ENCODE measurements at places on chromosomes 2 and 18. TPM values are rescaled to one million over a fixed set of nuclear protein-coding genes. Genes with fewer than 3 reads are reported as not detected.

DNA sequence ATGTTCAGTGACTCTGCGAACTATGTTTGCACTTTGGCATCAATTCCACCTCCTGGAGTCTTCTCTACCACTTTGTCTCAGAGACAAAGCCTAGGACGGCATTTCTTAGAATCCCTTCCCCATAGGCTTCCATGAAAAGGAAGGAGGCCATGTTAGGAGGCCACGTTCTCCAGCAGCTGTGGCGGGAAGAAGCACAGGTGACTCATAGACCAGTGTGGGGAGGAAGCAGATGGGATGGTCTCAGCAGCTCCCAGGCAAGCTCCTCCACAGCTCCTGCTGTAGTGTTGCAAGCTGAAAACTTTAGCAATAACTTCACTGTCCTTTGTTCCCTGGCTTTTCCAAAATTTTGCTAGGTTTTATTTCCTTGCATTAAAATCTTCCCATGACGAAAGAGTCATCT is 781.3 kb upstream of the ID2 start:
- H3K27ac ChIP-seq, result no peak overlapping the region
- DNase-seq, result no peak
- no peak overlapping the region for H3K4me3 ChIP-seq
- H3K36me3 ChIP-seq, result peaks cover 7% of the 10 kb centered on the region
- H3K4me1 ChIP-seq, result peaks cover 4% of the 10 kb centered on the region

Gene PDCL3
- 61.5 TPM for polyA plus RNA-seq

GRCh38 chr2:32068-32467 is 14.2 kb downstream of the FAM110C start:
- H3K36me3 ChIP-seq, result no peaks in the 10 kb centered on the region
- no peak for DNase-seq
- no peak overlapping the region for H3K4me3 ChIP-seq
- H3K4me1 ChIP-seq, result peaks cover 37% of the 10 kb centered on the region
- peaks cover 5% of the 10 kb centered on the region for H3K27me3 ChIP-seq
- H3K27ac ChIP-seq, result no peak overlapping the region

Gene PASK
- 2.1 TPM for polyA plus RNA-seq

GRCh38 chr2:172398440-172398839 is 28.9 kb upstream of the ITGA6 start:
- DNase-seq, result no peak
- no peak overlapping the region for H3K4me3 ChIP-seq
- H3K27ac ChIP-seq, result no peak overlapping the region
- H3K4me1 ChIP-seq, result peaks cover 4% of the 10 kb centered on the region

Gene PHOSPHO2
- 2.5 TPM for polyA plus RNA-seq

GRCh38 chr2:38661306-38661705 is 4.6 kb upstream of the GALM start:
- DNase-seq, result no peak
- no peak overlapping the region for H3K4me3 ChIP-seq
- no peak overlapping the region for H3K27ac ChIP-seq
- no peaks in the 10 kb centered on the region for H3K27me3 ChIP-seq

- H3K36me3 ChIP-seq, result no peaks in the 10 kb centered on the region
- no peaks in the 10 kb centered on the region for H3K27me3 ChIP-seq
- no peak for DNase-seq
- H3K27ac ChIP-seq, result no peak overlapping the region
- peaks cover 2% of the 10 kb centered on the region for H3K4me1 ChIP-seq
Observed at GRCh38 chr2:231133365-231134099, 8.7 kb upstream of the HTR2B start.

DNA sequence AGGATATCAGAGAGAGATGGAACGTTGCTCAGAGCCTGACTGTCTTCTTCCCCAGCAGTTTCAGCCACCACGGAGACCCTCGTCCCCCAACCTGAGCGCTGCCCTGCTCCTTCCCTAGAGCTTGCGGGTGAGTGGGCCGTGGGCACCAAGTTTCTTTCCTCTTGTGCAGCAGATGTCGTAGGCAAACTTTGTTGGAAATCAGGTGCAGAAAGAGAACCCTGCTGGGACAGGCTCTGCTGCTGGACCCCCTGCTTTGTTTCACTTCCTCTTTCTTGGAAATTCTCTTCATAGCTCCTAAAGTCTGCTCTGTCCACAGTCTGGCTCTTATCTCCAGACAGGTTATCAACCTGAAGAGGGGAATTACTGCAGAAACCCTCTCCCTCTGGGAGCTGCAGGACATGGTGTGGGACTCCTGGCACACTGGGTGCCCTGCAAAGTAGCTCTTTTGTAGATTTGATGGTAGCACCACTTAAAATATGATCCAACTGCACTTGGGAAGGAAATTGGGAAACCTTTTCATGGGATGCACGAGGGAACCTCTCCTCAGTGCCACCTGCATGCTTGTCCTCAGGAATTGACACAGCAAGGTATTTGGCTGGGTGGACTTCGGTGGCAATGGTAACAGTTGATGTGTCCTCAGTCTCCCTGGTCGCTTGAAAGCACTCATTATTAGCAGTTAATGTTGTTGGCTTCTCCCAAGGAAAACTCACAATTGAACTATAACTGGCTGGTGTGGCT is 92.2 kb downstream of the ALPK2 start:
- H3K4me1 ChIP-seq, result peaks cover 10% of the 10 kb centered on the region
- no peak for DNase-seq
- H3K27ac ChIP-seq, result no peak overlapping the region
- no peaks in the 10 kb centered on the region for H3K36me3 ChIP-seq

Gene KCNE4
- not detected for polyA plus RNA-seq

GRCh38 chr2:167681234-167682015 is 566.0 kb downstream of the STK39 start:
- H3K27ac ChIP-seq, result no peak overlapping the region
- no peak for DNase-seq
- peaks cover 3% of the 10 kb centered on the region for H3K27me3 ChIP-seq
- no peaks in the 10 kb centered on the region for H3K36me3 ChIP-seq

Gene CTAGE1
- polyA plus RNA-seq, result not detected

Gene SLC16A14
- not detected for polyA plus RNA-seq

Gene CNGA3
- polyA plus RNA-seq, result not detected

DNA sequence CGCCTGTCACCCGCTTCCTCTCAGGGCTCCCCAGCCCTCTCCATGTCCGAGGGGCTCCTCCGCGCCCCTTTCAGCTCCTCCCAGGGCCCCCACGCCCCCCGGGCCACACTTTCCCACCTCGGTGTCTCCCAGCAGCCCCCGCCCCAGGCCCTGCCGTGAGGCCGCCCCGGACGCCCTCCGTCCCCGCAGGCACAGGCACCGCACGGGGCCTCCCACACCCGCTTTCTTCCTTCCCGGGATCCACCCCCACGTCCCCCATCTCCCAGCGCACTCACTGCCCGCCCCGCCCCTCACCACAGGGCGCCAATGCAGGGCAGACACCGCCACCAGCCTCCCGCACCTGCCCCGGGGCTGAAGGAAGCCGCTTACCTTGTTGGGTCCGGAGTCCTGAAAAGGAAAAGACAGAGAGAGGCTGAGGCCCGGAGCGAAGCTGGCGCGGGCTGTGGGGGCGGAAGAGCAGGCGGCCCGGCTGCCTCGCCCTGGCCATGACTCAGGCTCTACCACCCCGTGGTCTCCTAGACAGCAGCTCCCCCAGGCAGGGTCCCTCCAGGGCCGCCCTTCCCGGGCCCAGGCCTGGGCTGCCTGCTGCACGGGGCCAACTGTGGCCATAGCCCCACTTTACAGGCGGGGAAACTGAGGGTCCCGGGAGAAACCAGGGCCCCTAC is 37.7 kb downstream of the KIF1A start:
- no peak overlapping the region for H3K4me3 ChIP-seq
- no peaks in the 10 kb centered on the region for H3K36me3 ChIP-seq
- H3K27me3 ChIP-seq, result no peaks in the 10 kb centered on the region
- no peak for DNase-seq
- H3K27ac ChIP-seq, result no peak overlapping the region

DNA sequence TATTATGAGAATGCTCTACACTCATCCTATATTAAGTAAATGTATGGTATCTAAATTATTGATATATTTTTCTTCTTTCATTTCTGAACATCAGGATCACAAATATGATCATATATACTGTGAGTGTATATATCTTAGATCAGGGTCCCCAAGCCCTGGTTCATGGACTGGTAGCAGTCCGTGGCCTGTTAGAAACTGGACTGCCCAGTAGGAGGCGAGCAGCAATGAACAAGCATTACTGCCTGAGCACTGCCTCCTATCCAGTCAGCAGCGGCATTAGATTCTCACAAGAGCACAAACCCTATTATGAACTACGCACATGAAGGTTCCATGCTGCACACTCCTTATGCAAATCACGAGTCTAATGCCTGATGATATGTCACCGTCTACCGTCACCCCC is 1247.1 kb upstream of the NXPH2 start:
- H3K4me3 ChIP-seq, result no peak overlapping the region
- H3K27ac ChIP-seq, result no peak overlapping the region
- no peaks in the 10 kb centered on the region for H3K27me3 ChIP-seq
- no peak for DNase-seq
- H3K36me3 ChIP-seq, result no peaks in the 10 kb centered on the region
- H3K4me1 ChIP-seq, result no peaks in the 10 kb centered on the region

GRCh38 chr2:2836343-2837070 is 505.4 kb upstream of the MYT1L start:
- H3K36me3 ChIP-seq, result no peaks in the 10 kb centered on the region
- H3K27ac ChIP-seq, result no peak overlapping the region
- peaks cover 4% of the 10 kb centered on the region for H3K27me3 ChIP-seq
- H3K4me1 ChIP-seq, result no peaks in the 10 kb centered on the region

- H3K4me1 ChIP-seq, result peaks cover 28% of the 10 kb centered on the region
- no peaks in the 10 kb centered on the region for H3K27me3 ChIP-seq
- no peak for DNase-seq
- H3K27ac ChIP-seq, result peak overlapping the region; percentile 91
- peak overlapping the region; percentile 97 for H3K4me3 ChIP-seq
Observed at GRCh38 chr2:95401480-95401879, 1.0 kb upstream of the FAHD2A start.

DNA sequence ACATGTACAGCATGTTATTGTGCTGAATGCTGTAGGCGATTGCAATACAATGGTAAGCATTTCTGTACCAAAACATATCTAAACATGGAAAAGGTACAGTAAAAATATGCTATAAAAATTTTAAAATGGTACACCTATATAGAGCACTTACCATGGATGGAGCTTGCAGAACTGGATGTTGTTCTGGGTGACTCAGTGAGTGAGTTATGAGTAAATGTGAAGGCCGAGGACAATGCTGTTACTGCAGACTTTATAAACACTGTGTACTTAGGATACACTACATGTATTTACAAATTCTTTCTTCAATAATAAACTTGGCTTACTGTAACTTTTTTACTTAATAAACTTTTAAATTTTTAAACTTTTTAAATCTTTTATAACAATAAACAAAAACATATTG is 473.4 kb upstream of the UBE2E3 start:
- DNase-seq, result no peak
- no peaks in the 10 kb centered on the region for H3K36me3 ChIP-seq
- no peak overlapping the region for H3K4me3 ChIP-seq
- H3K27ac ChIP-seq, result no peak overlapping the region
- H3K4me1 ChIP-seq, result no peaks in the 10 kb centered on the region

All from immature natural killer cell (primary cell).